ENCODE measurements at places on chromosomes 16 and 17.

GRCh38 chr17:34391241-34391640 lies 28.2 kb upstream of the CCL1 start:
- no peak for DNase-seq

DNA sequence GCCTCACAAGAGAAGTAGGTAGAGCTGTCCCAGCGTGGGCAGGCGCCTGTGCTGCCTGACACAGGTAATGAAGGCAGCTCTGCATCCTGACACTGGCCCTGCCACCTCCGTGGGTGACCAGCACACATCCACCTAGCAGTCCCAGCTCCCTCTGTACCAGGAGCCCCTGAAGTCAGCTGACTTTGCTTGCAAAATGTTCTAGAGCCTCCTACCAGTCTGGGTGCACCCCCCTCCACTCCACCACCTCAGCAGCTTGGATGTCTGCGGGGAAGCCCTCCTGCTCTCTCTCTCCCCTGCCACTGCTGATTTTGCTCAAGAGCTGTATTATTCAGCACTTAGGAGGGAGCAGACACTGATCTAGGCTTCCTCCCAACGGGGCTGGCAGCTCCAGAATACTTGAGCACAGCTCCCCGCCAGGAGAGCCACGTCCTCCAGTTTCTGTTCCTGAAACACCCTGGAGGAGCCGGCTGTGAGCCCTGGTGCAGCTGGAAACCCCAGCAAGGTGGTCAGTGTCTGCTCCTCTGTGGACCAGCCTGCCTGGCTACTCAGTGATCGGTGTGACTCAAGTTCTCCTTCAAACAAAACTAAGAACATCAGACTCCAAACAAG lies 1.0 kb downstream of the RNF166 start:
- DNase-seq: peak; percentile 54

DNA sequence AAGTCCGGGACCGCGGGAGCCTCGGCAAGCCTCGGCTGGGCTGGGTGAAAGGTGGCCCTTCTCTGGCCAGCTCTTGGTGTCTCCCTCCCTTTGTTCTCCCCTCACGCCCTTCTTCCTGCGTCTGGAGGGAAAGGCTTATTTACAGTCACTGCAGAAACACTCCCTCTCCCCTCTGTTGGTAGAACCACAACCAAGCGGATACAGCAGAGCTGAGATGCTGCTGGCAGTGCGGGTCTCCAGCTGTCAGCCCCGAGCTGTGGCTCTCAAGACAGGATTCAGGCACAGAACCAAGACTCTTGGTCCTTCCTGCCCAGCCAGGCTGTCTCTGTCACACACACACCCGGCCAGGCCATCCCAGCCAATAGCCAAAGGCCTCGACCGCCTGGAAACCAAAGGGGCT lies 133.3 kb downstream of the ENGASE start:
- no peak for DNase-seq

DNA sequence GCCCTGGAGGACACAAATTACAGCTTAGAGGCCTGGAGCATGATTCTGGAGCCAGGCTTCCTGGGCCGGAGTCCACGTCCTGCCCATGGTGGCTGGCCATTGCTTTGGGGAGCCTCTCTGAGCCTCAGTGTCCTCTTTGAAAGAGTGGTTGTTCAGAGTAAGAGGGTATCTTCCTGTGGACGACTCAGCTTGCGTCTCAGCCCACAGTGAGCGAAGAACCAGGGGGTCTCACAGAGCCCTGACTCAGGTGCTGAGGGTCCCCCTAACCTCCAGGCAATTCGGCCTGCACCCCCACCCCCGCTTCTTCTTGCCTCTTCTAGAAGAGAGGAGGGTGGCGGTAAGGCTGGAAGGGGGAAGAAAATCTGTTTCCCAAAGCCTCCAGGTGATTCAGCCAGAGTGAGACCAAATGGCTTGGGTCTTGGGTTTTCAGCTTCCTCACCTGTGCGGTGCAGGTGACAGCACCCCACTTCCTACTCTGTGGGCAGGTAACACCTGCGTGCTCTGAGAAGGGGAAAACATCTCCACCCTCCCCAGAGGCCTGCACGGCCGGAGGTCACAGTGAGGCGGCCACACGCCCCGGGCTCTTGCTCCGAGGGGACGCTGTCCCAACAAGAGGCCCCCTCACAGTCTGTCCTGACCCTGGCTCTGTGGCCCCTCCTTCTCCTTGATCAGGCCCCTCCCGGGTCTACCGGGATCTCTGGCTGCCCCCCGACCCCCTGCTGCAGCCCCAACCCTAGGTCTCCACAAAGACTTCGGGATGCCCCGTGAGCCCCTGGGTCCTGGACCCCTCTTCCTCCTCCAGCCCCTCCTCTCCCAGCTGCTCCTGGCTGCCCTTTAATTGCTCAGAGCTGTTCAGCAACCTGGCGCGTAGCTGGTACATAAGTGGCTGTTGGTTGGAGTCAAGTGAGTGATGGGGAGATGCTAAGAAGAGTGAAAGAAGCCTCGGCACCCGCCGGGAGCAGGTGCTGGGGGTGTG lies 119.2 kb downstream of the METRNL start:
- DNase-seq: peak; percentile 38

DNA sequence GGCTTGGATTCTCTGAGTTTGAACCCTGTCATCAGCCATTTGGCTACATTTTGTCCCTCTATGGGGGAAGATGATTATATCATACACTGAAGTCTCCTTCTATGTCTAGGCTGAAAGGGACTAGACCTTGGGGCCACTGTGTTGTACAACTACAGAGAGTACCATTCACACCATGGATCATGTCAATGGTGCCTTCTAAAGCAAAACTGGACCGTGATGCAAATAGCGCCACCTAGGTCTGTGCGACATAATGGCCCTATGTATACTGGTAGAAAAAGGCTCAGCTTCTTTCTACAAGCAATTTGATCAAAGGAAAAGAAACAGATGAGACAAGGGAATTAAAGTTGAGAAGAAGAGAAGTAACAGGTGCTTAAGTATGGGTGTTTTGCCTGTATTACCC lies 100.7 kb downstream of the LYRM1 start:
- peak; percentile 49 for DNase-seq

- DNase-seq: peak; percentile 63
Observed at GRCh38 chr17:68383443-68384321, 73.6 kb downstream of the WIPI1 start.

GRCh38 chr16:1026057-1026783 lies 44.6 kb downstream of the SOX8 start:
- no peak for DNase-seq

DNA sequence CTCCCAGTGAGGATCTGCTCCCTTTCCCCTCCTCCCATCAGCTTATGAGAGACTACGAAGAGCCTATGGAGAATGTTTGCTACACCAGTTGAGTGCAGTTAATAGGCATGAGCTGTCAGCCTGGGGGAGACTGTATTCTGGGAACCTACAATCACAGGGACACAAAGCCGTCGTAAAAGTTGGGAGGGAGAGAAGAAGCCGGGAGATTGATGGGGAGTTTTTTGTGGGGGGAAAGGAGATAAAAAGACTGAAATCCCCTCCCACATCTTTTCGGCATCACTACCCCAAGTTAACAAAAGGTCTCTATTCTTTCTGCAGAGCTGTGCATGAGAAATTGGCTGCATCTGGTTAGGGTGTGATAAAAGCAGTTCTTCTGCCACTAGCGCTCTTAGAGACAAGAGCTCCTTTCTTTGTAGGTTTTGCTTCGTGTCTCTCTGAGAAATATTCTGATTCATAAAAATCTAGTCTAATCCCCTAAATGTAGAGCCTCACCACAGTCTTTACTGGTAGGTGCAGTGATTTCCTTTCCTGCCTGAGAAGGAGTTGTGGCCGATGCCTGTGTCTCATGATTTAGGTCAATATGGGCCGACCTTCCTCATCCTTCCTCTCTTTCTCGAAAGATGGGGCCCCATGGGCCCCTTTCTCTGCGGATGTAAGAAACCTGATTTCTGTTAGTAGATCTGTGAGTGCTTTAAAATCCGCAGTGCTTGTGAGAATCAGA lies 77.4 kb downstream of the BPTF start:
- DNase-seq: no peak

- no peak for DNase-seq
Observed at GRCh38 chr16:79365702-79366101, 234.8 kb downstream of the MAF start.

DNA sequence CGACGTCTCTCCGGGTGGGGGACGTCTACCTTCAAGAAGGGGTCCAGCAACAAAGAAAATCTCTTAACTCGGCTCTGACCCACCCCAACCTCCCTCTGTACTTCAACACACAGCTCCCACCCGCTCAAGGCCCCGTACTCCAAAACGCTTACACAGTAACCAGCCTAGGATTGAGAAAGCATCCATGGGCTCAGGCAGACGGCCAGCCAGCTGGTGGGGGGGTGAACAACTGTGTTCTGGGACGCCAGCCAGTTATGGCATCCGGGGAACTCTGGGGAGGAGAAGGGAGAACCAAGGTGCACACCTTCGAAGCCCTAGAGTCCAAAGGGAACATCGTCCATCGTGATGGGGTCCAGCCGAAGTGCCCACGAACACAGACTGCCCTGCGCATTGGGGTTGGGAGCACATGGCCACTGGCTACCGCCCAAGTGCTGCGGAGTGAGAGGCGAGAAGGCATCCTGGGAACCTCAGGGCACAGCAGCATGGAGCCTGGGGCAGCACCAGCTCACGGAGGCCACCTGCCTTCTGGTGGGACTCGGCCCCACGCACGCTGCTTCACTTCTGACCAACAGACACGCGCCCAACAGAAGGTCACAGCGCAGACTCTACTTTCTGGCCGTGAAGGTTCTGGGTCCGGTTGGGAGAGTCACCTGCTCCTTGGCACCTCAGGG lies 14.3 kb downstream of the SLC16A3 start:
- no peak for DNase-seq

GRCh38 chr16:87809150-87809902 lies 43.5 kb upstream of the KLHDC4 start:
- DNase-seq: no peak

- peak; percentile 82 for DNase-seq
Observed at GRCh38 chr16:50681021-50681885, at the start of gene SNX20. Gene SNX20, minus strand, starts transcription at chr16:50681312. Its CDS starts 3,786 bp downstream, at chr16:50677526.

DNA sequence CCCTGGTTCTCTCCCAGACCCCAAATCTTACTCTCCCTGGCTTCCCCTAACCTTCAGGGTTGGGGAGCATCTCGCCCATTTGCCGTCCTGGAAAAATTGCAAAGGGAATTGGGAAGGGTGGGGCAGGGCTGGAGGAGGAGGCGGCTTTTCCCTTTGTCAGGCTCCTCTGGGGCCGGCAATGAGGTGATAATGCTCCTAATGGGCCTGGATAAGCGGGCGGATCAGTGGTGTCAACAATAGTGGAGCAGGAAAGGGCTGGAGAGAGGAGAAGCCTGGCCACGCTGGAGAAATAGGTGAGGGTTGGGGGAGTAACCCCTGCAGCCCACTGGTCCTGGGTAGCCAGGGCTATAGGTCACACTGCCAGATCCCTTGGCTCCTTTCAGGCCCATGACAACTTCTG lies 12.3 kb downstream of the SCN4A start:
- DNase-seq: no peak

- no peak for DNase-seq
Observed at GRCh38 chr17:62664336-62665120, 37.1 kb downstream of the MRC2 start.

- no peak for DNase-seq
Observed at GRCh38 chr16:51723036-51723724, 572.1 kb upstream of the SALL1 start.

GRCh38 chr17:57902117-57902799 lies 52.4 kb upstream of the MRPS23 start:
- DNase-seq: no peak

DNA sequence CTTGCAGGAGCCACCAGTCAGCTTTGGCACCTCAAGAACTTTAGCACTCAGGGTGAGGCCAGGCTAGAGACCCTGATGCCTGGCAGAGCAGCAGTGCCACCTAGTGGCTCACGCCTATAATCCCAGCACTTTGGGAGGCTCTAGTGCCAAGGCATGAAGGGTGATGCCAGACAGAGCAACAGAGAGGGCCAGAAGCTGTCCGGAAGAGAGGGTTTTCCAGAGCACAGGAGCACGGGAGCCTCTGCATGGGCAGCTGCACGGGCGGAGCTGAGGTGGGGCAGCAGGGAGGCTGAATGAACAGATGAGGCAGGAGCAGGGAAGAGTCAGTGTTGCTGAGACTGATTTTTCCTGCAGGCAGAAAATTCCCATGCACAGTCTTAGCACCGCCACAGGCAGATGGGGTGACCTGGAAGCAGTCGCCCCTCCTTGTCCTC lies 38.9 kb downstream of the MYH3 start:
- peak; percentile 72 for DNase-seq

- DNase-seq: no peak
Observed at GRCh38 chr17:81962499-81963441, 1.8 kb upstream of the NOTUM start.

DNA sequence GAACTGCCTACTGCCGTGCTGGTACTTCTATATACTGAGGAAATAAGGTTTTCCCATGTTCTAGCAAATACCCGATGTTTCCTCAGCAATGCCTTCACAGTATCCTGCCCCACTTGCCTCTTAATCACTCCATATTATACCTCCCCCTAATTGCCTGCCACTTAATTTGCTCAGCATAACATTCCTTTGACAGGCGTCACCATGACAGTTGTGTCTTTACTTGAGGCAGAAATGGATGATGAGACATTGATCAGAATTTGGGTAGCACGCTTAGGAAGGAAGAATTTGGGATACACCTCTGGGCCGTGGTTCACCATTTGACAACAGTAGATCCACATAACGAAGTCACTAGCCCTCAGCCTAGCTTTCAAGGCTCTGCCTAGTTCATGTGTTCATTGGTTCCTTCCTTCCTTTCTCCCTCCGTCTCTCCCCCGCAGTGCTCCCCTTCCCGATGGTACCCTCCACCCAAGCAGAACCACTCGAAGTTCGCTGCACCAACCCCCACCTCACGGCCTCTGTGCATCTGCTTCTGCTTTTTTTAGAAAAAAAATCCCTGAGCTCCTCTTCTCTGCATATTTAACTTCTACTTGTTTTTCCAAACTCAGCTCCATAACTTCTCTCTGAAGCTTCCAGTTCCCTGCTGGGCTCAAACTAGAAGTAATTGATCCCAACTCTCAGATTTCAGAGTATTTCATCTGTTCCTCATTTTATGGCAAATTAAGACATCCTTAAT lies 19.4 kb downstream of the IQCK start:
- no peak for DNase-seq

- no peak for DNase-seq
Observed at GRCh38 chr17:73478334-73478733, 165.9 kb downstream of the SDK2 start.

DNA sequence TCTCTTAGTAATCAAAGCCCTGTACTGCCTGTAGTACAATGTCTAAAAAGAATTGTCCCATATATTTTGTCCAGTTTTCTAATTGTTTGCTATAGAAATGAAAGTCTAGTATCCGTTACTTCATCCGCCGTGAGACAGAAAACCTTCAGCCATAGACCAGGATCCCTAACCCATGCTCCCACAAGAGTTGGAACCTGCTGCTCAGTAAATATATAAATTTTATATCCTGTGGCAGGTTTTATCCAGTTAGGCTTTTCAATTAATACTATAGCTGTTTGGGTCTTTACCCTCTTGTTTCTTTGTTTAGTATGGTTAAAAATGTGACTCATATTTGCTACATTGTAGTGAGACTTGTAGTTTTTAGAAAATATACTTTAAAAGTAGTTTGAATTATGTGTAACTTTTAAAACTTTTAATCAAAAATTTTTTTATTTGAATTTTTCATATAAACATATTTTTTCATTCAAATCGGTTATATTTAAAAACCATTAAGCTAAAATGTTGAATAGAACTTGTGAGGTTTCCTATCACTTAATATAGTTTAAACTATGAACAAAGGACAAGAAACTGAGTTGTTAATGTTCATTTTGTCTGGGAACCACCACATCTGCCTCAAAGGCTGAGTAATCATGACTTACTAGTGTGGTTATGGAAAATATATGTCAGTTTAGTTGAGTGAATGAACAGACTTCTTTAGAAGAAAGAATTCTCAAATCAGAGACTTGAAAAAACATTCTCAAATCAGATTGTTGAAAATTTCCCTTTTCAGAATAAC lies 54.8 kb downstream of the VMP1 start:
- DNase-seq: no peak
